ENCODE measurements at places on chromosomes 13 and 19.

GRCh38 chr13:82439159-82439904 is 1442.9 kb downstream of the SLITRK1 start:
- DNase-seq: no peak

DNA sequence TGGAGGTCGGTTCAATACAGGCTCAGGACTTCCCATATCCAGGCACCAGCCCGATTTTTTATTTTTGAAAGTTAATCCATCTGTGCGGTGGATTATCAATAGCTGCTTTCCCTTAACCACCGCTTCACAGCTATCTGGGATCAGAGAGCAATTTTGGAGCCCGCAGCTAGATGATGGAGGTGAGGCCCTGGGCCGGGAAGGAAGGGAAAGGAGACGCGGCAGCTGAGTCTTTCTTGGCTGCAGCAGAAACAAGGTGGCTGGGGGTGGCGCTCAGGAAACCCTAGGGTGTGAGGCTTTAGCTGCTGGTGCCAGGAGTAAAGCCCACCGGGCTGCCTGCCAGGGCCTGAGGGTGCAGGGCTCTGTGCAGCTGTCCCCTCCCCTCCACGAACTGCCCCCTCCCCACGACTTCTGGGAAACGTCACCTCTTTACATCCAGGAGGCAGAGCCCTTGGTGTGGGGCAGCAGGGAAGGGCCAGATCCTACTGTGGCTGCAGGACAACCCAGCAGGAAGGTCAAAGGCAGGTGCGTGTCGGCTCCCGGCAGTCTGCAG is 307.0 kb downstream of the ZNF536 start:
- DNase-seq: no peak

GRCh38 chr13:100497389-100497788 is 91.2 kb downstream of the GGACT start:
- DNase-seq: no peak

GRCh38 chr13:52405369-52405766 is 604 bp downstream of the THSD1 start:
- no peak for DNase-seq

DNA sequence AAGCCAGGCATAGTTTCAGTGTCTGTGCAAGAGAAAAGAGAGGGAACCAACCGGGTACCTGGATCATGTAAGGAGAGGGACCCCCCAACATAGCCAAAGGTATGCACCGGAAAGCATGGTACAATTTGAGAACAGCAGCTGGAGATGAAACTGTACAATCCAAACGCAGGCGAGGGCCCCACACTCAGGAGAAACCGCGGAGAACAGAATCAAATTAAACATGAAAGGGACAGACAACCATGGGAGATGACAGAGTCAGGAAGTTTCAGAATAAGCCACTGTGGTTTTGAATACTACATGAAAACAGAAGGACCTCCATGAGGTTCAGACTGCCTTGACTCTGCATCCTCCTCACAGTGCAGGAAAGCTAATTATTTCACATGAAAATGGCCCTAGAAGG is 62.9 kb upstream of the SPATA13 start:
- DNase-seq: peak; percentile 11

DNA sequence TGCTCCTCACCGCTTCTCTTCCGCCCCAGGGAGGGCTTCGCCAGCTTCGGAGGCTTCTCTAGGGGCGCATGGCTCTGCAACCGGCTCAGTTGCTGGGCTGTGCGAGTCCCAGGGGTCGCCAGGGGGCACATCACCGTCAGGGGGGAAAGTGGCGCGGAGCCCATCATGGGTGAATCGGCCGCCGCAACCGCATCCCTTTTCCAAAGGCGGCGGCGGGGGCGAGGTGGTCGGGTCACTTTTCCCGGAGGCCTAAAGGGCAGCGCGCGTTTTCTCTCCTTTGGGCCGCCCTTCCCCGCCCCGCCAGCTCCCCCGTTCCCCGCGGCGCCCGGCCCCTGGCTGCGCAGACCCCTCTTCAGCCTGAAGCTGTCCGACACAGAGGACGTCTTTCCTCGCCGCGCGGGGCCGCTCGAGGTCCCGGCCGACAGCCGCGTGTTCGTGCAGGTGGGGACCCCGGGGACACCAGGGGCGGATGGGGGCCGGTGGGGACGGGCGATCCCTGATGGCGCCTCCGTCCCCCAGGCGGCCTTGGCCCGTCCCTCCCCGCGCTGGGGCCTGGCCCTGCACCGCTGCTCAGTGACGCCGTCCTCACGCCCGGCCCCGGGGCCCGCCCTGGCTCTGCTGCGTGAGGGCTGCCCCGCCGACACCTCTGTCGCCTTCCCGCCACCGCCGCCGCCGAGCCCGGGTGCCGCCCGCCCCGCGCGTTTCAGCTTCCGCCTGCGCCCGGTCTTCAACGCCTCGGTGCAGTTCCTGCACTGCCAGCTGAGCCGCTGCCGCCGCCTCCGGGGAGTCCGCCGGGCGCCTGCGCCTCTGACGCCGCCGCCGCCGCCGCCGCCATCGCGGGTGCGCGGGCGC is 1.7 kb downstream of the TGFBR3L start:
- DNase-seq: no peak

DNA sequence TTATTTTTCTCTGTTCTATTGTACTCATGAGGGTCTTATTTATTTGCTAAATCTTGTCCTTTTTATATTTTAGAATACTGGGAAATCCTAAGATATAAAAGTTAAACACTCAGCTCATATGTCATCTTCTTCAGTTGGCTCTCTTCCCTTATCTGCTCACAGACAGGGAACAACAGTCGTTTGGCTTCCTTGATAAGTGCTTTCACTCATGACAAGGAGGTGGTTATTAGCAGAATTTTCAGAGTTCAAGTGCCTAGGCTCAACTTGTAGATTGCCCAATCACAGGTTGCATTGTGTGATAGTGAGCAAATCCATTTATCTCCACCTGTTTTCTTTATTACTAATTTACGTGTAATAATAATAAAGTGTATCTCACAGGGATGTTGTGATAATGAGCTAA is 620.3 kb upstream of the PCDH20 start:
- DNase-seq: no peak

GRCh38 chr13:20157151-20157796 is 3.6 kb downstream of the GJA3 start:
- no peak for DNase-seq

GRCh38 chr19:17948931-17949930 is 16.4 kb downstream of the CCDC124 start:
- no peak for DNase-seq

- no peak for DNase-seq
These were observed 1185.4 kb downstream of the DIAPH3 start for GRCh38 chr13:58978331-58978730.

- DNase-seq: no peak
These were observed 14.0 kb upstream of the KPTN start for GRCh38 chr19:47497821-47498520.

GRCh38 chr19:50325310-50326100 is 3.7 kb downstream of the KCNC3 start:
- peak; percentile 66 for DNase-seq

DNA sequence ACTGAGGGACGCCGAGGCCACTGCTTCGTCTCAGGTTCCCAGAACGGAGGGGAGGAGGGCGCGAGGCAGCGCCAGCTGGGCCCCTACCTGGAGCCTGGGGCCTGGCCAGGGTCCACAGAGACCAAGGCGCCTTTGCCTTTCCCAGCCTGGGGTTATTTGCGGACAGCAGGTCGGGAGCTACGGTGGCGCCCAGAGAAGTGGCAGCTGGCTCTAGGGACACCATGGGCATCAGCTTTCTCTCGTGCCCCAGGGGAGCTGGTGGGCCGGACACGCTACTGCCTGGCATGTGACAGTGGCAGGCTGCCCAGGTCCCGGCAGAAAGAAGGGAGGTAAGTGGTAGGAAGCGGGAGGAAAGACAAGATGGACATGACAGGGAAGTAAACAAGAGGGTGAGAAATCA is 19.0 kb downstream of the AKT2 start:
- DNase-seq: no peak

GRCh38 chr19:6806488-6806887 is 34.0 kb downstream of the VAV1 start:
- no peak for DNase-seq

GRCh38 chr13:40488869-40489391 is 177.5 kb downstream of the FOXO1 start:
- no peak for DNase-seq

DNA sequence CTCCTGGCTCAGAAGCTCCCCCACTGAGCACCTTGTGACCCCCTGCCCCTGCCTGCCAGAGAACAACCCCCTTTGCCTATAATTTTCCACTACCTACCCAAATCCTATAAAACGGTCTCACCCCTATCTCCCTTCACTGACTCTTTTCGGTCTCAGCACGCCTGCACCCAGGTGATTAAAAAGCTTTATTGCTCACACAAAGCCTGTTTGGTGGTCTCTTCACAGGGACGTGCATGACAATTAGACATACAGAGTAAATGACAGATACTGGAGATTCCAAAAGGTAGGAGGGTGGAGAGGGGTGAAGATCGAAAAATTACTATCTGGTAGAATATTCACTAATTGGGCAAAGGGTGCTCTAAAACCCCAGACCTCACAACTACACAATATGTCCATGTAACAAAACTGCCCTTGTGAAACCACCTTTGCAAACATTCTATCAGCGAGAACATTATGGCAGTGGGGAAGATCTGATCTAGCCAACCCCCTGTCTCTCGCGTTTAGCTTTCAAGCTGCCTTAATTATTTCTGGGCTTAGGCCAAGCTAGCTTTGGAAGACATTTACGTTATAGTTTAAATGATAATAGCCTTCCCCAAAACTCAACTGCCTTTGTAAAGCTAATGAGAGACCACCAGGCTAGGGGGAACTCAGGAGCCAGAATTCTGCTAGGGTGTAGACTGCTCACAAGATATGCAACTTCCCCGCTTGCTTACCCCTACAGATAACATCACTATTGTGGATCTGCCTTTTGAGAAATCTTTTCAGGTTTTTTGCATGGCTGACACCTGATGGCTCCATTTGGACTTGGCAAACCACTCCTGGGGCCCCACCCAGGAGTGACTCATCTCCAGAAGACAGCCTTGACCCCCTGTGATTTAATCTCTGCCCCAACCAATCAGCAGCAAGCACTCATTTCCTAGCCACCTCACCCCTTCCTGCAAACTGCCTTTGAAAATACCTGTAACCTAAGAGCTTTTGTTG is 1534.0 kb upstream of the SPRY2 start:
- no peak for DNase-seq

GRCh38 chr19:35433448-35433847 is 14.6 kb upstream of the FFAR2 start:
- no peak for DNase-seq

DNA sequence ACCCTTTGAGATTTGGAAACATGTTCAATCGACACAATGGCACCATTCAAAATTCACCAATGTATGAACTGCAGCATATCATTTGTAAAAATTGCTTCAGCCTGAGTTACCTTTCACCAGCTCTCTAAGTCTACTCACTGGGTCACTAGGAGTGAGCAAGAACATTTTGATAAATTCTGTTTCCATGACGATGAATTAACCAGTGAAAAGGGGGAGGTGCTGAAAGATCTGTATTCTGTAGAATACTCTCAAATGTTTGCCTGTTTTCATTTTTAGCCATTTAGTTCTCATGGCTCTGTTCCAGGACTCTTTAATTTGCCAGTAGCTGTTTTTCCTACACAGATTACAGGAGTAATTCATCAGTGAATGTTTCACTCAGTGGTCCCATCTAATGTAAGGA is 883.4 kb downstream of the DIAPH3 start:
- DNase-seq: no peak

- no peak for DNase-seq
These were observed 694.4 kb upstream of the PCDH20 start for GRCh38 chr13:62110079-62110478.

GRCh38 chr13:110575322-110576069 is 14.0 kb upstream of the RAB20 start:
- DNase-seq: no peak

DNA sequence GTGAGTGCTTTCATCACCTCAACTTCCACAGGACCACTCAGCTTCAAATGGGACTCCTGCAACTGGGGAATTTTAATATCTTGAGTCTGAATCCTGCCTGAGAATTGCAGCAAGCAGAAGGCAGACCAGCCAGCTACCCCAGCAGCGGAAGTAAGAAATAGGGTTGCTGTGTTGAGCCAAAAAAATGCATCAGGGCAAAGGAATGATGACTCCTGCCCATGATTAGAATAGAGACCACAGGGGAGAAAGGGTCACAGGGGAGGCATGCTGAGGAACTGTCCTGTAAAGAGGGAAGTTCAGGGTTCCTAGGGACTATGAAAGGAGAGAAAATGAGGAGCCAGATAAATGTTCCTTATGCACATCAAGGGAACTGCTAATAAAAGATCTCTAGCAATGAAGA is 370.2 kb downstream of the KCTD12 start:
- no peak for DNase-seq

DNA sequence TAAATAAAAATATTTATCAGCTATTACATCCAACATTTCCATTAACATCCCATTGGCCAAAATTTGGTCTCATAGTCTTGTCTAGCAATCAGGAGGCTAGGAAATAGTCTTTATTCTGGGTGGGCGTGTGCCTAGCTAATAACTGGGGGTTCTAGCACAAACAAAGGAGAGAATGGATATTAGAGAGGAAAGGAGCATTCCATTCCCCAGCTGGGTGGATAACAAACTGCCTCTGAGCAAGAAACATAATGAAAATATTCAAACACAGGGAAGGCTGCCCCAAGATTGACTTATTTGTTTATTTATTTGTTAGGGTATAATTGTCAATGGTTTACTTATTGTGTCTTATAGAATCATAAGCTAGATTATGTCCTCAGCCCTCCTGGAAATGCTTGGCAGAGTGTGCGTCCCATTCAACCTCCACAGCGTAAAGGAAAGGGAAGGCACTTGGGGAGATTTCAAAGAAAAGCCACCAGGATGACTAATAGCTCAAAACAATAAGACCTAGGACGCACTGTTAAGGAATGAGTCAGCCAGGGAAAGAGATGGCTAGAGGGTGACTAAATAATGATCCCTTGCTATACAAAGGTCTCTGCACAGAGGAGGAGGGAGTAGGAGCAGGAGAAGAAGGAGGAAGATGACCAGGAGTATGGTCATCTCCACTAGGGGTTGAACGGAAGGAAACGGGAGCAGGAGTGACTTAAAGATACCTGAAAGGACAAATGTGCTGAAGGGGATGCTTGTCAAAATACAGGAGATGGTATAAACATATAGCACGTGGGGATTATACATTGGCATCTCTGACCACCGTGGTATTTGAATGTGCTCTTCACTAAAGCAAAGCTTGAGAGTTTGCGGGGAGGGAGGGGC is 23.5 kb upstream of the USP12 start:
- DNase-seq: no peak

- no peak for DNase-seq
These were observed 462.7 kb downstream of the GPC6 start for GRCh38 chr13:93689333-93689732.

DNA sequence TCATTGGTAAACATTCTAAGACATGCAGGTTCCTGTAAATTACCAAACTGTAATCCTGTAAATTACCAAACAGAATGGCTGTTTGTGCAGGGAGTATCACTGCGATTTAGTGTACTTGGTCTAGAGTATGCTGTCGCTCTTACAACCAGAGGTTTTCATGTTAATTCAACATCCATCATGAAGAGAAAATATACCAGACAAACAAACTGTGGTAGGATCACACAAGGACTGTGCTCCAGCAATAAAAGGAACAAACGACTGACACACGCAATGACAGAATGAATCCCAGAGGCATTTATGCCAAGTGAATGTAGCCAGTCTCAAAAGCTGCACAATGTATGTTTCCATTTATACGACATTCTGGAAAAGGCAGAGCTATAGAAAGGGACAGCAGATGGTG is 31.2 kb downstream of the RFX2 start:
- DNase-seq: no peak

GRCh38 chr19:9828551-9829063 is 889 bp downstream of the UBL5 start:
- DNase-seq: no peak

GRCh38 chr19:11145536-11145924 is 10.1 kb downstream of the SPC24 start:
- DNase-seq: no peak

- peak; percentile 90 for DNase-seq
These were observed 24.7 kb upstream of the ADGRE1 start for GRCh38 chr19:6862673-6863078.

Data from stimulated activated CD4-positive, alpha-beta T cell treated with anti-CD3 and anti-CD28 coated beads, Interleukin-12 subunit alpha, Interleukin-12 subunit beta, amount 100 ng/mL, for 24 hours (primary cell).